ENCODE measurements at places on chromosomes 12 and 14. TPM values are rescaled to one million over a fixed set of nuclear protein-coding genes. Genes with fewer than 3 reads are reported as not detected.

Gene C12orf60
- total RNA-seq, result 1.4 TPM

Gene GUCY2C
- total RNA-seq, result not detected

Gene NEUROD4
- not detected for total RNA-seq

Gene RPL10L
- total RNA-seq, result not detected

Gene MYO1H
- not detected for total RNA-seq

Measured in pericardium fibroblast (primary cell).